Hypothalamus (tissue), 51 donors: ENCODE measurements at places on chromosomes 12 and 14.

DNA sequence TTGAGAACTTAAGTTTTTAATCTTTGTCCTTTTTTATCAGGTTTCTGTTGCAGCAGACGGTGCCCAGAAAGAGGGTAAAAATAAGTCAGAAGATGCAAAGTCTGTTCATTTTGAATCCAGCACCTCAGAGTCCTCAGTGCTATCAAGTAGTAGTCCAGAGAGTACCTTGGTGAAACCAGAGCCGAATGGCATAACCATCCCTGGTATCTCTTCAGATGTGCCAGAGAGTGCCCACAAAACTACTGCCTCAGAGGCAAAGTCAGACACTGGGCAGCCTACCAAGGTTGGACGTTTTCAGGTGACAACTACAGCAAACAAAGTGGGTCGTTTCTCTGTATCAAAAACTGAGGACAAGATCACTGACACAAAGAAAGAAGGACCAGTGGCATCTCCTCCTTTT, 53.5 kb downstream of the RAD52 start:
- DNase-seq = no peak

GRCh38 chr14:79534703-79535353, 676.5 kb downstream of the DIO2 start:
- no peak for DNase-seq

DNA sequence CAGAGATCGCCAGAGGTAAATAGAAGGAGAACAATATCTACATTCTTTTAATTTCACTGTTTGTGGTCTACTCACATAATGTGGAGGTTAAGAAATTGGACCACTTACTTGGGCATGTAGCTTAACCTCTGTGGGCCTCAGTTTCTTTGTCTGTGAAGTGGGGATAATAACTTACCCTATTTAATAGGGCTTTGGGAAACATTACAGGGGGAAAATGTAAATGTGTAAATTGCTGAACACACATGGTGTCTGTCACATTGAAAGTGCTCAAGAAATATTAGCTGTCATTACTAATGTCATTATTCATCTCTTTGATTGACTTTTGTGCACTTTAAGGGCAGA, 140.5 kb downstream of the SLC8A3 start:
- no peak for DNase-seq

DNA sequence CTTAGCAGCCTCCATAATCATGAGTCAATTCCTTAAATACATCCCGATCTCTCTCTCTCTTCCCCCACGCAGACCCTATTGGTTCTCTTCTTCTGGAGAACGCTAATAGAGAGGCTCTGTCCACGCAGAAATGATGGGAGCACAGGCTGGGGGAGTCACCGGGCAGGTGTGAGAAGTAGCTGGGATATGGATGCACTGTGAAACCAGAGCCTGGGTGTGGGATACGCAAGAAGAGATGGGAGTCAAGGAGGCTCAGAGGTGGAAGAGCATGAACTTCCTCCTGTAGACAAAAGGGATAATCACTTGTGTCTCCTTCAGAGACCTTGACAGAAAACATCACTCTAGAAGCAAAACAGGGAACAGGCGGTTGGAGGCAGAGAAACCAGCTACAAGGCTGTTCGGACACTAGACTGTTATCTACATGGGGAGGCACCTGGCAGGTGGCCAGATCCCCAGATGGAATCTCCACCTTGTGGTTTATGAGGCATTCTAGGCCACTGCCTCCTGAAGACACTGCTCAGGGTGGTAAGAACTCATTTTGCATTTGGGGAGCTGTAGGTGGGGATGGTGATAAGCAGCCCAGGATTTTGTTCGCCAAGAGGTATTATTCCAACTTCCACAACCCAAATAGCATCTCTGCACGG, 7.2 kb upstream of the SELPLG start:
- DNase-seq = no peak

- DNase-seq = no peak
Observed at GRCh38 chr14:77064521-77065178, 33.4 kb upstream of the CIPC start.

DNA sequence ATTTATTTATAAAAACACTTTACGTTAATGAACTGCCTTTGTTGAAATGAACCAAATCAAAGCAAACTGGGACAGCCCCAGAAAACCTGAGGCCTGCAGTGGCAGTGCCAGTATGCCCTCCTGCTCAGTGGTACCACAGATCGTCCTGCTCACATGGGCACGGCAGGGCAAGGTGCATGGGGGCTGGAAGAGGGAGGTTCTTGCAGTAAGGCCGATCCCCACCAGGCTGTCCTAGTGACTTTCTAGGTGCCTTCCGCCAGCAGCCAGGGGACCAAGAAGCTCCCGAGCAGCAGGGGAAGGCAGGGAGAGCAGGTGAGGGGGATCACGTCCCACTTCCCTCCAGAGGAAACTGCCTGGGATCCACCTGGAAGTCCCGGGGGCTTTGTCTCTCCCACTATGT, 63.9 kb downstream of the TESC start:
- no peak for DNase-seq

DNA sequence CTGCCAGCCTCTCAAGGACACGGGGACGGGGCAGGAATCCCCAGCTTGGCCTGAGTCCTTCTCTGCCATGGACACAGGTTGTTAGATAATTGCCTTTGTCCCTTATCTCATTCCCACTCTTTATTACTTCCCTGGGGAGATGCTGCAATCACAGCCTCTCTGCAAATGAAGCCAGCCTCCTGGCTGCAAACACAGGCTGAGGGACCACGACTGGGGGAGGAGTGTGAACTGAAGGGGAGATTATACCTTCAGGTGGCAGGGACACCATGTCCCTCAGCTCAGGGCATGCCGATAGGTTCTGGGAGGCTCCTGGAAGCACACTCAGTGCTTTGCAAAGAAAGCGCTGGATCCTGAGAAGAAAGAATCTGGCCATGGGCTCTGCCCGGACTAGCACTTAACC, 16.1 kb upstream of the CHGA start:
- no peak for DNase-seq

DNA sequence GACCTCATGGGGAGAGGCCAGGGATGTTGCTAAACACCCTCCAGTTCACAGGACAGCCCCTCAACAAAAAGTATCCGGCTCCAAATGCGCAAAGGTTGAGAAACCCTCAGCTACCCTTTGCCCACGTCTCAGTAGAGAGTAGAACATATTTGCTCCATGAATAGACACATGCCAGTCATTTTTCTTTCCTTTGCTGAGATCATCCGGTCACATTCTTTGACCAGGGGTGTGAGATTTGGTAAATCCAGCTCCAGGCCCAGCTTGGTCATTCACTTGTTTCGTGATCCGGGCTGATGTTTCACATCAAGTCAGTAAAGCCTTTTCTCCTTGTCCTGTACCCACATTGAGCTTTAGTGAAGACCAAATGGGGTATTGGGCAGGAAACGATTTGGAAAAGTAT, 83.6 kb upstream of the LHX5 start:
- DNase-seq = no peak

GRCh38 chr12:62194616-62195015, 65.6 kb upstream of the USP15 start:
- no peak for DNase-seq

GRCh38 chr14:89187501-89187900, 229.5 kb downstream of the FOXN3 start:
- no peak for DNase-seq
